Ascending aorta (tissue), 2 donors: ENCODE measurements at places on chromosomes 3 and 15.

- H3K4me1 ChIP-seq = peaks cover 16% of the 10 kb centered on the region
- peaks cover 7% of the 10 kb centered on the region for H3K36me3 ChIP-seq
- H3K27me3 ChIP-seq = no peaks in the 10 kb centered on the region
- peak overlapping the region; percentile 13 for H3K27ac ChIP-seq
- no peak overlapping the region for H3K4me3 ChIP-seq
- DNase-seq = no peak
Observed at GRCh38 chr15:40087068-40087810, 21.4 kb downstream of the BMF start.

DNA sequence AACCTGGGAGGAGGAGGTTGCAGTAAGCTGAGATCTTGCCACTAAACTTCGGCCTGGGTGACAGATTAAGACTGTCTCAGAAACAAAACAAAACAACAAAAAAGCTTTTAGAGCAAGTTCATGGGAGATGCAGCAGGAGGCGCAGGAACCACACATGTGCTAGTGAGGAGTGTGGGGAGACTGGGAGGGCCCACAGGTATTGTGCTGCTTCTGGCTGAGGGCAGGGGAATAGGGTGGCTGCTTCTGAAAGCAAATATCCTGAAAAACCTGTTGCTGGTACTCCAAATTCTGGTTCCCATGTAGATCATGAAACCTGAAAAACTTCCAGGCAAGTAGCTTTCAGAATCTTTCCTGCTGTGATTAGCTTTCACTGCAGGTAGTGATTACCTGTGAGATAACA lies 22.1 kb downstream of the TYRO3 start:
- no peak overlapping the region for H3K27ac ChIP-seq
- DNase-seq = no peak
- H3K4me3 ChIP-seq = no peak overlapping the region
- no peaks in the 10 kb centered on the region for H3K36me3 ChIP-seq

DNA sequence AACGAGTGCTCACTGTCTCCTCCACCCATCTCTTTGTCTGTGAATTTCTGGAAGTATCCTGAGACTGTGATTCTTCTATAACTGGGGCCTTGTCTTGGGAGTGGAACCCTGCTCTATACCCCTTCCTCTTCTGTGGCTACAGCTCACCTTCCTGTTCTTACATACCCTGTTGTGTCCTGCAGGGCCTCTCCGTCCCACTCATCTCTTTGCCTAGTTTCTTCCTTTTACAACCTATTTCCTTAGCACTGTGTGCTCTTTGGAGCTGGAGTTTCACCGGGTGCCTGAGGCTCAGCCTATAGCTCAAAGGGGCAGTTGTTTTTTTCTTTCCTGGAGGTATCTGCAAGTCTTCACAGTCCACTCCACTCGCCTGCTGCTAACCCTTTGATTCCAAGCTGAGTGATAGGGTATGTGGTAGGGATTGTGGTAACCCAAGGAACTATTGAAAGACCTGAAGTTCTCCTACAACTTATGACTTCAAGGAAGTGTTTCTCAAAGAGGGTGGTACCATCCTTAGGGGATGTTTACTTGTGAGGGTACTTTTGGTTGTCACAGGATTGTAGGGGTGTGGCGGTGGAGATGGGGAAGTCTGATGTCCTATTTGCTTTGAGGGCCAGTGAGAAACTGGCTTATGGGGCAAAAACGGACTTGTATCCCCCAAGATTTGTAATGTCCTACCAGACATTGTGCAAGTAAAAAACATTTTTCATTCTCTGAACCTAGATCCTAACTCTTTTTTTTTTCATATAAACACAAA lies 66.6 kb upstream of the ARL8B start:
- DNase-seq = no peak
- H3K36me3 ChIP-seq = no peaks in the 10 kb centered on the region
- no peaks in the 10 kb centered on the region for H3K27me3 ChIP-seq
- no peak overlapping the region for H3K4me3 ChIP-seq
- H3K4me1 ChIP-seq = no peaks in the 10 kb centered on the region

DNA sequence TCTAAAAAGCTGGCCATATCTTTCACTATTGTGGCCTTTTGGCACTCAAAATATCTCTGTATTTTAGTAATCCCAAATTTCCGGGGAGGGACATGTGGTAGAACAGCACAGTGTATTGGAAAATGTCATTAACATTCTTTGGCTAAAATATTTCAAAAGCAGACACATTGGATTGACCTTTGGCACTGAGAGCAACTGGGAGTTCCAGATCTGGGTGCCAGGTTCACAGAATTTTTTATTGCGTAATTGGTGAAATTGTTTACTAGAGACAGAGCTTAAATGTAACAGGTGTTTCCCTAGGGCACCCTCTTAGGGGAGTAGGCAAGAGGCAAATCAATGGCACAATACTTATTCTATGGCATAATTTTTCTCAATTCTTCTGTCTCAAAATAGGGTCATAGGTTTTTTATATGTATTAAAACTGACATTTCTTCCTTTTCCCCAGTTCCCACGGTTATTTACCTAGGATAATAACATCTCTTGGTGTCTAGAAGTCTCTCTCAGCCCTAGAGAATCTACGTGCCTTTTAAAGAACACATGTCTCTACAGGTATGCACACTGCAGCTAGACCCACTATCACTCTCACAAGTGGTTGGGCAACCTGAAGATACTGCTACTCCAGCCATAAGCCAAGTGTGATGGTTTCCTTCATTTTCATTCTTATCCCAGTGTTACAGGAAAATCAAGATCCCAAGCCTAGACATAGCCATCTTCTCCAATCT lies 10.6 kb downstream of the RBMS3 start:
- no peak overlapping the region for H3K27ac ChIP-seq
- DNase-seq = no peak
- no peaks in the 10 kb centered on the region for H3K27me3 ChIP-seq
- peaks cover 24% of the 10 kb centered on the region for H3K4me1 ChIP-seq

DNA sequence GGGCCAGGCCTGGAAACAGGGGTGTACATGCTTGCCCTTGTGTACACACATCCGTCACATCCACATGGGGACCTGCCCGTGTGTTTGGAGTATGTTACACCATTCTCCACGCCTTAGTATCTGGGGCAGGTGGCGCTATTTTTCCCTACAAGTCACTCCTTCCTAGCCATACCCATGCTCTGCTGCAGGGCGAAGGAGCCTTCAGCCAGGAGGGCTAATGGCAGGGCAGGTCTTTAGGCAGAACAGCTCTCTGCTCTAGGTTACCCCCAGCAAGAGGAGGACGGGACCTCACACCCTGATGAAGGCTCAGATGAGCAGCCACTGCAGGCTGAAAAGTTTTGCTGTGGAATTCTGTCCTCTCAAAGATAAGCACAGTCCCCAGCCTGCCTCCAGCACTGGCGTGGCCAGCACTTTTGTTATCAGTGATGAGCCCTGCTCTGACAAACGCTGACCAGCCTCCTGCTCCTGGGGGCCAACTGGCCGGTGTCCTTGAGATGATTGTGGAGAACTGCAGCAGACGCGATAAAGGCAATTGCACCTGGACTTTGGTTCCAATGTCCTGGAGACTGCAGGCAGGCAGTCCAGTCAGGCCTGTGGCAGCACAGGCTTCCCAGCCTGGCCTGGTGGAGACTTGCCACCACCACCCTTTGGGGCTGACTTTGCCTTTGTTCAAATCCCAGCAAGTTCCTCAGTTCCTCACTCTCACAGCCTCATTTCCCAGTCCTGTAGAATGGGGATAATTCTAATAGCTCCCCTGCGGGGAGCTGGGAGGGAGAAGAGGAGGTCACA lies 19.8 kb upstream of the PIGZ start:
- H3K27me3 ChIP-seq = no peaks in the 10 kb centered on the region
- DNase-seq = no peak
- H3K4me3 ChIP-seq = no peak overlapping the region
- H3K36me3 ChIP-seq = no peaks in the 10 kb centered on the region

DNA sequence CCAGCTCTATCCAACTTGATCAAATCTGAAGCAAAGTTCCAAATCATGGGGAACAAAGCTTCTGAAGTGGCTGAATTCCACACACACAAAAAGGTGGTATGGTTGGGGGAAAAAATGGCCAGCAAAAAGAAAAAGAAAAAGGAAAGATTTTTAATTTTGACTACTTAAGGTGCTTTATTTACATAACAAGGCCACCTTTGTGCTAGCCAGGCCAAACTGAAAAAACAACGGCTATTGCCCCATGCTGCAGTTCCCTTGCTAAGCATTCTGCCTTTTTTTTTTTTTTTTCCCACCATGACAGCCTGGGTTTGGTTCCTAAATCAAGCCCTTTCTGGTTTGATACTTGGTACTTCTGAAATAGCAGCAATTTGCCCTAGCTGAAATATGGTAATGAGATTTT lies 66.5 kb upstream of the DAZL start:
- H3K27me3 ChIP-seq = no peaks in the 10 kb centered on the region
- H3K27ac ChIP-seq = no peak overlapping the region

- H3K36me3 ChIP-seq = no peaks in the 10 kb centered on the region
- no peaks in the 10 kb centered on the region for H3K4me1 ChIP-seq
- DNase-seq = no peak
Observed at GRCh38 chr3:62548528-62549205, 175.3 kb upstream of the FEZF2 start.

GRCh38 chr3:112302150-112302830 lies 8.3 kb upstream of the SLC9C1 start:
- no peak for DNase-seq
- no peaks in the 10 kb centered on the region for H3K27me3 ChIP-seq
- H3K27ac ChIP-seq = no peak overlapping the region
- peak overlapping the region; percentile 69 for H3K4me3 ChIP-seq
- H3K4me1 ChIP-seq = no peaks in the 10 kb centered on the region

DNA sequence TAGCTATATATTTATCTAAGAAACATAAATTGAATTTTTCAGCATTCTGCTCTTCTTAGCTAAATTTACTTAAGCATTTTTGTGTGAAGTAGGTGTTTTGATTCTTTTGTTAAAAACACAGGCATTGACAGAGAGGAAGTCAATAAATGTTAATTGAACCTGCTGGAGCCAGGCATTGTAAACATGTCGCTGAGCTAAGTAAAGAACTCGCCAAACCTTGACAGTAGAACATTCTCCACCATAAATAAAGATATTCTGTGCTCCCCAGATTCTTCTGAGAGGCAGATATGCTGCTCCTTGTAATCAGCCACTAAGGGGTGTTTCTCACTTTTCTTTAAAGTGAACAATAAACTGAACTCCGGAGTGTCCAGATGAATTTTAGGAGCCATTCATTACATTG lies 38.4 kb downstream of the SYNM start:
- peak overlapping the region; percentile 12 for H3K27ac ChIP-seq
- no peak for DNase-seq
- no peaks in the 10 kb centered on the region for H3K4me1 ChIP-seq
- no peaks in the 10 kb centered on the region for H3K27me3 ChIP-seq
- no peaks in the 10 kb centered on the region for H3K36me3 ChIP-seq
- H3K4me3 ChIP-seq = no peak overlapping the region

GRCh38 chr15:85838655-85839054 lies 43.9 kb upstream of the KLHL25 start:
- H3K27me3 ChIP-seq = no peaks in the 10 kb centered on the region
- DNase-seq = no peak
- no peaks in the 10 kb centered on the region for H3K4me1 ChIP-seq
- no peak overlapping the region for H3K27ac ChIP-seq
- H3K4me3 ChIP-seq = no peak overlapping the region

GRCh38 chr3:99286266-99286845 lies 352.0 kb upstream of the COL8A1 start:
- no peaks in the 10 kb centered on the region for H3K27me3 ChIP-seq
- DNase-seq = no peak
- H3K36me3 ChIP-seq = no peaks in the 10 kb centered on the region
- H3K4me3 ChIP-seq = no peak overlapping the region
- H3K4me1 ChIP-seq = no peaks in the 10 kb centered on the region
- no peak overlapping the region for H3K27ac ChIP-seq

GRCh38 chr3:127762787-127763105 lies 59.6 kb downstream of the MGLL start:
- no peaks in the 10 kb centered on the region for H3K36me3 ChIP-seq
- no peak for DNase-seq
- H3K27me3 ChIP-seq = no peaks in the 10 kb centered on the region
- H3K4me1 ChIP-seq = peaks cover 9% of the 10 kb centered on the region
- no peak overlapping the region for H3K4me3 ChIP-seq

GRCh38 chr15:56411122-56411749 lies 46.0 kb downstream of the TEX9 start:
- H3K27me3 ChIP-seq = no peaks in the 10 kb centered on the region
- H3K4me3 ChIP-seq = no peak overlapping the region
- no peaks in the 10 kb centered on the region for H3K4me1 ChIP-seq
- no peak overlapping the region for H3K27ac ChIP-seq

- H3K27me3 ChIP-seq = no peaks in the 10 kb centered on the region
- no peak overlapping the region for H3K4me3 ChIP-seq
- DNase-seq = no peak
- no peak overlapping the region for H3K27ac ChIP-seq
- H3K36me3 ChIP-seq = no peaks in the 10 kb centered on the region
- no peaks in the 10 kb centered on the region for H3K4me1 ChIP-seq
Observed at GRCh38 chr3:137854533-137855261, 90.6 kb downstream of the SOX14 start.

GRCh38 chr3:61605589-61606175 lies 44.3 kb downstream of the PTPRG start:
- peaks cover 9% of the 10 kb centered on the region for H3K36me3 ChIP-seq
- no peak overlapping the region for H3K27ac ChIP-seq
- H3K27me3 ChIP-seq = no peaks in the 10 kb centered on the region
- H3K4me3 ChIP-seq = no peak overlapping the region
- no peaks in the 10 kb centered on the region for H3K4me1 ChIP-seq

- H3K4me3 ChIP-seq = no peak overlapping the region
- H3K4me1 ChIP-seq = peaks cover 23% of the 10 kb centered on the region
- H3K27me3 ChIP-seq = no peaks in the 10 kb centered on the region
- H3K27ac ChIP-seq = no peak overlapping the region
Observed at GRCh38 chr15:85761635-85762034, 33.1 kb downstream of the KLHL25 start.

- peaks cover 46% of the 10 kb centered on the region for H3K36me3 ChIP-seq
- no peak overlapping the region for H3K4me3 ChIP-seq
- no peaks in the 10 kb centered on the region for H3K4me1 ChIP-seq
- no peaks in the 10 kb centered on the region for H3K27me3 ChIP-seq
Observed at GRCh38 chr15:59133929-59134427, 29.0 kb downstream of the CCNB2 start.

DNA sequence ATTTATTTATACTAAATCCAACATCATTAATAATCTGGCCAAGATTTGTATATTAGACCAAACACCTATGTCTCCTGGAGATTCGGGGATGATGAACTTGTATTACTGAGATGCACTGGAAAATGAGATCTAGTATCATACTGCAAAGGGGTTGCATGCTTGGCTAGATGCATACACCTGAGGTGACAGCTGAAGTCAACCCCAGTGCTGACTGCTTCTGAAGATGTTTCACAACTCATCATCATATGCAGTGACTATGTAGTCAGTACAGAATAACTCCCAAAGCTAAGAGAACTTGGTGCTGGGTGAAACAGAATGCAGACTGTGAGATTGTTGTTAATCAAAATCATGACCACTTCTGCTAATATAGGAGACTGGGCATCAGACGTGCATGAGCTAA lies 1114.2 kb downstream of the NSUN3 start:
- no peaks in the 10 kb centered on the region for H3K27me3 ChIP-seq
- no peak overlapping the region for H3K27ac ChIP-seq
- no peak for DNase-seq

GRCh38 chr3:89052386-89052785 lies 55.0 kb upstream of the EPHA3 start:
- no peak overlapping the region for H3K27ac ChIP-seq
- no peak overlapping the region for H3K4me3 ChIP-seq
- H3K36me3 ChIP-seq = no peaks in the 10 kb centered on the region
- no peaks in the 10 kb centered on the region for H3K4me1 ChIP-seq

- H3K27me3 ChIP-seq = no peaks in the 10 kb centered on the region
- no peak for DNase-seq
- H3K4me1 ChIP-seq = no peaks in the 10 kb centered on the region
- no peak overlapping the region for H3K27ac ChIP-seq
- H3K36me3 ChIP-seq = no peaks in the 10 kb centered on the region
Observed at GRCh38 chr3:127406309-127407025, 118.6 kb upstream of the PRR20G start.
